ENCODE measurements at places on chromosomes 3 and 15. TPM values are rescaled to one million over a fixed set of nuclear protein-coding genes. Genes with fewer than 3 reads are reported as not detected.

DNA sequence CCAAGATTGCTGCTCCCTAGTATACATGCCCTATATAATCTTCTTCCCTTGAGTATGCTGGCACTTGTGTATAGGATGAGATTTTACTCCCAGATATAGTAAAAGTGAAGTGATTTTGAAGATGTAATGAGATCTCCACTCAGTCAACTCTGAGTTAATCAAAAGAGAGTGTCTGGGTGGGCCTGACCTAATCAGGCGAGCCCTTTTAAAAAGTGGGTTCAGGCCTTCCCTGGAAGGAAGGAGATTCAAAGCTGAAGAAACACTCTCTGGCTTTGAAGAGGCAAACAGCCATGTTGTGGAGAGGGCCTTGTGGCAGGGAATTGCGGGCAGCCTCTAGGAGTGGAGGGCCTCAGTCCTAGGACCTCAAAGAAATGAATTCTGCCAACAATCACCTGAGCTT, 5.5 kb upstream of the STARD5 start:
- DNase-seq: no peak

GRCh38 chr3:18713577-18713951, 288.4 kb upstream of the SATB1 start:
- DNase-seq: no peak

- no peak for DNase-seq
These were observed 383.0 kb downstream of the ZBTB20 start for GRCh38 chr3:114764056-114764492.

DNA sequence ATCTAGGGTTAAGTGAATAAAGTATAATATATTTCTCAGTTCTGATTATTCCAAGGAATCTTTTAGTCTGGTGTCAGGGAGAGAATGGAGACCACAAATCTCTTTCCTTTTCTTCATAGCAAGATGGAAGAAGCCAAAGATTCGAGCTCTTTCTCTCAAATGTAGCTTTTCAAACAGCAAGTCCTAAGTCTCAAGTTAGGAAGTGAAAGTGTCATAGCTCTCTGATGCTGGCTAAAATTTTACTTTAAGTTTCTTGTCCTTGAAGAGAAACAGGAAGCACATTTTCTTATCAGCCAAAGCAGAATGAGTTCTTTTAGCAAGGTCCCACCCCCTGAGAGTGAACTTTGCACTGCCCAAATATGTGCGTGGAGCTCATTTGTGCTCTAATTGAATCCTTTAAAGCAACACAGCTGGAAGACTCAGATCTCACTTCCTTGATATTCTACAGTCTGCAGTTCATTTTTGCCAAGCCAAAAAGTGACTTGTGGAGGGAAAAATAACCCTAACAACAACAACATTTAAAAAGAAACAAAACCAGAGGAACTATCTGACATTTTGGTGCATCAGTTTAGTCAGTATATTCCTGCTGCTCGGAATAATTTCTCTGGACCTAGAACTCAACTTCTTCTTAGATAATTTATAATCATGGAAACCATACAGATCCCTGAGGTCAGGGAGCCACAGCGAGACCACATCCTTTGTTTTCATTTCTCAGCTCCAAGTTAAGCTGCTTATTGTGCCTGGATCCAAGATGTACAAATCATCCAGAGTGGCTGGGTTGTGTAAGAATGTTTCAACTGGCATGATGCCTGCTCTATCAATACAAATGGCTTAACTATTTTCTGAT, 238.7 kb upstream of the P2RY1 start:
- DNase-seq: no peak

DNA sequence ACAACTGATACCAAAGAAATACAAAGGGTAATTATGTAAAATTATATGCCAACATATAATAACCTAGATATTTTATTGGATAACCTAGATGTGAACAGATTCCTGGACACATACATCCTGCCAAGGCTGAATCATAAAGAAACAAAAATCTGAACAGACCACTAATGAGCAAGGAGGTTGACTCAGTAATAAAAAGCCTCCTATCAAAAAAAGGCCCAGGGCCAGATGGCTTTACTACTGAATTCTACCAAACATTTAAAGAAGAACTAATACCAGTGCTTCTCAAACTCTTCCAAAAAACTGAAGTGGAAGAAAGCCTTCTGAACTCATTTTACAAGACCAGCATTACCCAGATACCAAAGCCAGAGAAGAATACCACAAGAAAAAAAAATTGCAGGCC, 32.4 kb downstream of the THBS1 start:
- no peak for DNase-seq

DNA sequence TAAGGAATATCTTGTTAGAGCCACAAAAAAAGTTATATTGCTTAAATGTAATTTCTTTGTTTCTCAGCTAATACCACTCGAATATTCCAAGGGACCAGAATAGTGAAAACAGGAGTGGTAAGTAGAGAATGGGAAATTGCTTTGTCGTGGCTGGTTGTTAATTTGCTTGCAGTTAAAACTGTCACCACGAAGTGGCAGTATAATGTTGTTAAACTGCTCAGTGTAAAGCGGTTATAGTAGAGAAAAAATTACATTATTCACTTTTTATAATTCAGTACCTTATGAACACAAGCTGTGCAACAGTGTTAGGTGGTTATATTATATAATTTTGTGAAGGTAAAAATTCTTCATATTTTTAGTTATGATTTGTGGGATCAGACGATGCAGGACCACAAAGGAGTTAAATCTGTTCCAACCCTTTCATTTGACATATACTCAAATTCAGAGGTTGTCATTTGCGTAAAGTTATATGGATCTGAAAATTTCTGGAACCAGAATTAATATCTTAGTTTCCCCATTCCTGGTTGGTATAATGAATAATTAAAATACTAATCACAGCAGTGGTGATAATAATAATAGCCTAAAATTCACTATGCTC, 171.8 kb downstream of the FEZF2 start:
- DNase-seq: no peak

DNA sequence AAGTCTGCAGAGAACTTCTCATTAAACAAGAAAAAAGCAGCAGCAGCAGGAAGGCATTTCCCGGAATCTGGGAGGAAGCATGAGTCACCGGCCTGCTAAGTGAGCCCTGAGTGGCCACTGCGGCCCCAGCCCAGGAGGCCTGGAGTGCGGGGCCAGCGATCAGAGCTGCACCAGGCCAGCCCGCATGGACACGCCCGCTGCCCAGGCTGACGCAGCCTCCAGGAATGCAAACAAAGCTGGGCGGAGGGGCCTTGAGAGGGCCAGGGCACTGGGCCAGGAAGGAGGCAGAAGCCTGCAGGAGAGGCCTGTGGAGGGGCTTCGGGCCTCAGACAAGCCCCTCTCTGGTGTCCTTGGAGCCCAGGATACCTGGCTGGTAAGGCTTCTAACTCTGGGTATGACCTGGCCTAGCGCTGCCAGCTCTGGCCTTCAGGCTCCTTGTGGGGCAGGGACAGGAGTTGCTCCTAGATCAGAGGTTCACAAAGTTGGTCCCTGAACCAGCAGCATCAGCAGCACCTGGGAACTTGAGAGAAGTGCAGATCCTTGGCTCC, 101.2 kb downstream of the SMAD6 start:
- no peak for DNase-seq

GRCh38 chr15:73602992-73603391, 30.2 kb downstream of the NPTN start:
- DNase-seq: no peak

GRCh38 chr3:177983320-177983719, 552.9 kb upstream of the KCNMB2 start:
- DNase-seq: no peak

GRCh38 chr3:160132226-160132625, 93.0 kb upstream of the C3orf80 start:
- no peak for DNase-seq

GRCh38 chr3:123481722-123482457, 33.0 kb upstream of the ADCY5 start:
- no peak for DNase-seq

GRCh38 chr15:89367485-89368451, 33.1 kb upstream of the POLG start:
- no peak for DNase-seq

DNA sequence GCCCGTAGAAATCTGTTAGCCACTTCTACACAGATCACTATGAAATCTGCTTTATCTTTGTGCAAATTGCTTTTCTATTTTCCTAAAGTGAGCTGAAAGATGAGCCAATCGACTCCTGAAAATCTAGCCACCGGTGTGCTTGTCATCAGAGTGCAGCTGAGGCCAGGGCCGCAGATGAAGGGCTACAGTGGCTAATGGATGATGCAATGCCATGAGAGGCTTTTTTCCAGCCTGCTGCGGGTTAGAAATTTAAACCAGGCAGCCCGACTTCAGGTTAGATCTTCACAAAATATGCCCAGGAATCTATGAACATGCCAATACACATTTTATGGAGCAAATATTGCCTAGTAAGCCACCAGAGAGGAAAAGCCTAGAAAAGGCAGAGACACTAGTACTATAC, 948.2 kb upstream of the CFAP20DC start:
- no peak for DNase-seq

- DNase-seq: no peak
These were observed 192.3 kb downstream of the OCA2 start for GRCh38 chr15:27906802-27907201.

GRCh38 chr3:48129921-48130320, 58.3 kb downstream of the CDC25A start:
- no peak for DNase-seq

GRCh38 chr3:127597020-127597771, 1.0 kb upstream of the MCM2 start:
- DNase-seq: no peak

DNA sequence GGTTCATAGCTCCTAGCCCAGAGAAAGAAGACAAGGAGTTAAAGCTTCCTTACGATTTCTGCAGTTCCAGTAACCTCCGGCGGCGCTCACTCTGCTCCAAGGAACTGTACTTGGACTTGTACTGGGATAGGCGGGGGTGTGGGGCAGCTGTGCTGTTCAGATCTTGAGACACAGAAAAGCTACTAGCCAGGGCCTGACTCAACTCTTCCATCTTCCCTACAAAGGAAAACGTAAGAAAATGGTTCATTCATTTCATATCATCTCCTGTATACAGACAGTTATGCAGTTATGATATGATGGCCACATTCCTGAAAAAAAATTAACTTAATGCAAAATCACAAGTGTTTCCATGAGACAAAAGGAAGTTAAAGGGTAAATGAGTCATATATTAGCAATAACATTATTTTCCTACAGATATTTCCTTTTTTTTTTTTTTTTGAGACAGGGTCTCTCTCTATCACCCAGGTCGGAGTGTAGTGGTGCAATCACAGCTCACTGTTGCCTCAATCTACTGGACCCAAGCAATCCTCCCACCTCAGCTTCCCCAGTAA, 4.6 kb downstream of the SNUPN start:
- DNase-seq: no peak

GRCh38 chr3:33639889-33640288, 78.2 kb downstream of the CLASP2 start:
- DNase-seq: no peak

- DNase-seq: no peak
These were observed 34.1 kb downstream of the ATP13A5 start for GRCh38 chr3:193344486-193344885.

- DNase-seq: no peak
These were observed 83.3 kb downstream of the ADCY5 start for GRCh38 chr3:123365450-123366143.

DNA sequence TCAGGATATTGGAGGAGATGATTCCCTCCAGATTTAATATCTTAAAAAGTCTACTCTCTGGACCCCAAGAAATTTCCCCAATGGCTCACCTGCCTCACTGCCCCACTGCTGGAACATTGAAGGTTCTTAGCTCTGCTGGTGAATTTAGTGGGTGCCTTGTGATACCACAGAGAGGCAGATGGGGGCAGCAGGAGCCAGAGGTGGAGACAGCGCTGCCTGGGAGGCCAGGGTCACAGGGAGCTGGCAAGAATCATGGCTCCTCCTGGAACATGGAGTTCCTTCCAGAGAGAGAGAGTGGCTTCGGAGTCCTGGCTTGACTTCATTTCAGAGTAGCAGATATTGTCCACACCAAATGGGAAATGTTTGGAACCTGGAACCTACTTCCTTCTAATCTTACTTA, 263.5 kb upstream of the CFAP20DC start:
- DNase-seq: peak; percentile 41

DNA sequence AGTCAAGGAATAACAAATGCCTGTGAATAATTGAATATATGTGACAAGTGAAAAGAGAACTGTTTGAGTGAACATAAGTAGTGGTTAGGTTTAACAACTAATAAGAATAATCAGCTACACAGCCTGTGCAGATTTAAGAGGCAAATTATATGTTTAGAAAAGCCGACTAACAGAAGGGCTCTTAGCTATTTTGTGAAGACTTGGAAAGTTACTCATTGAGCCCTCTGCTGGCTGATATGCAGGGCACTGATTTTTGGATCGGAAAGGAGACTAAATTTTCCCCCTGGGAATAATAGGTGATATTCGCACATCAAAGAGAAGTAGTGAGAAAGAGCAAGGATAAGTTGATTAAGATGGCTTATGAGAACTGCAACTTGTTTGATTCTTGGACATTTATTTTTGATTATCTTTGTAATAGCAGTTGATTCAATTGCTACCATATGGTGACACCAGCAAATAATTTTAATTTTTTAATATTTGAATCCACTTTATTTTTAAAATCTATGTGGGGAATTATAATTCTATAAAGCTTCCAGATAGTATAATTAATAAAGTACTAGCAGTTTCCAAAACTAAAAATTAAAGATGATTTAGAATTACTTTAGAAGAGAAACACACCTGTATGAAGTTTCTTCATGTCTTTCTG, 156.2 kb downstream of the NLGN1 start:
- DNase-seq: no peak

DNA sequence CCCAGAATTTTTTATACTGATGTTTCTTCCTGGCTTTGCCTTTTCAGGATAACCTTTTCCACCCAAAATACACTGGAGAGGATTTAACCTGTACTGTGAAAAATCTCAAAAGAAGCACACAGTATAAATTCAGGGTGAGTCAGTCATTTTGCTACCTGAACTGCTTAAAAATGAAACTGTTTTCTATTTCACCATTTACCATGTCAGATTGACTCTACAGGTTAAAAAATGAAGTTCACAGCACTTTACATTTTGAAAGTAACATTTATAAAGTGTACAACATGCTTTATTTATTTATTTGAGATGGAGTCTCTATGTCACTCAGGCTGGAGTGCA, 115.2 kb downstream of the GHSR start:
- DNase-seq: no peak

DPPA2 gene
- total RNA-seq: not detected

PDHB gene
- 51.2 TPM for total RNA-seq

CFAP44 gene
- total RNA-seq: 10.7 TPM

TMEM207 gene
- total RNA-seq: not detected

ATP8B4 gene
- 25.0 TPM for total RNA-seq

VWA5B2 gene
- total RNA-seq: 0.25 TPM

P2RY12 gene
- total RNA-seq: not detected

FETUB gene
- total RNA-seq: not detected

AQR gene
- total RNA-seq: 36.2 TPM

CACNA1D gene
- total RNA-seq: not detected

SLCO3A1 gene
- total RNA-seq: 29.5 TPM

SRGAP3 gene
- total RNA-seq: 4.9 TPM

PTX3 gene
- 0.14 TPM for total RNA-seq

SLC6A11 gene
- not detected for total RNA-seq

GPR27 gene
- total RNA-seq: 0.17 TPM

ACKR4 gene
- total RNA-seq: not detected

Measured in activated naive CD8-positive, alpha-beta T cell treated with anti-CD3 and anti-CD28 coated beads, Interleukin-2, amount 10 ng/mL, durations not matched to agents 7 days and 5 days (primary cell).